ENCODE measurements at places on chromosomes 4 and X.

- DNase-seq = no peak
These were observed 74.1 kb downstream of the LDB2 start for GRCh38 chr4:16824278-16824806.

GRCh38 chr4:6524436-6524835 is 50.6 kb upstream of the MAN2B2 start:
- no peak for DNase-seq

DNA sequence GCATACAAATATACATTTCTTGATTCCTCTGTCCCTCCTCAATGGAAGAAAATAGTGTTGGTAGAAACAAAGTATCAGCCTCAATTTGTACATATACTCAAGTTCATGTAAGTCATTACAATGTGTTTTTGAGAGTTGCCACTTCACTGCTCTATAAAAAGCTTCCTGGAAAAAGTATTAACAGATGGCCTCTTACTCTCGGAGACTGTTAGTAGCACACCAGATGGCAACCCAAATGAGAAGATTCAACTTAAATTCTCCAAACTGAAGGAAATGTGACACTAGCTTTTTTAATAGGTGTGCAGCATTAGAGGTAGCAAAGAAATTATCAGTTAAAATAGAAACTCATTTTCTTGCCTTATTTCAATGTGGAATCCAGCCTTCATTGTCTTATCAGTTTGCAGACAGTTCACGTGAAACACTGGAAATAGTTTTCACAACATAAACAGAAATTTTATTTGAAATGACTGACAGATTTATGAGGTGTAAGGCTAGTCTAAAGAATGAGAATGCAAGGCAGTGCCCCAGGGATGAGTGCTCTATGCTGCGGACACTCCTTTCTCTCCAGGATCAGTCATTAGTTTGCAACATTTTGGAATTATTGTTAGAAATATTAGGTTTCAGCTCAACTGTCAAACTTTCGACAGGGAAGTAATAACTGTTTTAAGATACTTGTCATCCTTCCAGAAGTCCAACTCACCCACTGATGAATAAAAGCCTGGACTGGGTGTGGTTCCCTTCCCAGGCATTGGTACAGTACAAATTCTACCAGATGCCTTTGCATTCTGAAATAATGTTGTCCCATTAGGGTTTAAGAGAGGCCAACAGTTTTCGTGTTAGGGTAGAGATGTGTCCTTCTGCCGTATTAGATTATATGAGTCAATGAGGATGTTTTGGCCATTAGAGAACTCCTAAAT is 50.9 kb downstream of the IDS start:
- peak; percentile 34 for DNase-seq

DNA sequence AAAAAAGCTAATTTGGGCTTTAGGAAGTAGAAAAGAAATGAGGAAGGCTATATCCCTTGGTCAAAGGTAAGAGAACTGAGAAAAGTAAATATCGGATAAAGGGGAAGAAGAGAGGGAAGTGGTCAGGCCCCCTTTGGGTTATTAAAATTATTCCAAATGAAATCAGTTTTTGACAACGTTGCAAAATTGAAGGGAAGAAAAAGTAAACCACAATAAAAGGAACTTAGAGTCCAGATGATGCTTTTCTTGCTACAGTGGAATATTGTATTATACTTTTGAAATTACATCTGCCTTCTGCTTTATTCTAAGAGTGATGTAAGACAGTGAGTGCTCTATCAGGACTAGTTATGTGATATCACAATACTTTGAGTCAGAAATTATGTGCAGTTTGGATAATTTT is 59.4 kb upstream of the RBPJ start:
- DNase-seq = no peak

DNA sequence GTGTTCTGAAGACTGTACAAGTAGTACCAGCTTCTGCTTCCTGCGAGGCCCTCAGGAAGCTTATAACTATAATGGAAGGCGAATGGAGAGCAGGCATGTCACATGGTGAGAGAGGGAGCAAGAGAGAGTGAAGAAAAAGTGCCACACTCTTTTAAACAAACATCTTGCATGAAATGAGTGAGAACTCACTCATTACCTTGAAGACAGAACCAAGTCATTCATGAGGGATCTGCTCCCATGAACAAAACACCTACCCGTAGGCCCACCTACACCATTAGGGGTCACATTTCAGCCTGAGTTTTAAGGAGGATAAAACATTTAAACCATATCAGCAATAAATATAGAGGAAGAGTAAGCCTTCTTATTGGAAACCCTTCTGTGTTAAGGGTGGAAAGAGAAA is 19.4 kb downstream of the P2RY10 start:
- no peak for DNase-seq

DNA sequence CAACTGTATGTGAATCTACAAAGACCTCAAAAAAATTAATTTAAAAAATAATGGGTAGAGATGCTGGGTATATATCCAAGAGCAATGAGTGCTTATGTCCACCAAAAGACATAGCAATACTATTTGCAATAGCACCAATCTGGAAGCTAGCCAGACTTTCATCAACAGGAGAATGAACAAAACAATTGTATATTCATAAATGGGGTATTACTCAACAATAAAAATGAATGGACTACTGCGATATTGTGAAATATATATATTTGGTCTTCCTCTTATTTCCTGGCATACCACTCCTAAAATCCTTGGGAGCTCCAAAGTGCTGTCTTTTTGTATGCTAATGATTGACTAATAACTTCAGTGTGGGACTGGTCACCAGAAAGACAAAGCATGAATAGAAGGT is 77.5 kb downstream of the MSN start:
- DNase-seq = no peak

DNA sequence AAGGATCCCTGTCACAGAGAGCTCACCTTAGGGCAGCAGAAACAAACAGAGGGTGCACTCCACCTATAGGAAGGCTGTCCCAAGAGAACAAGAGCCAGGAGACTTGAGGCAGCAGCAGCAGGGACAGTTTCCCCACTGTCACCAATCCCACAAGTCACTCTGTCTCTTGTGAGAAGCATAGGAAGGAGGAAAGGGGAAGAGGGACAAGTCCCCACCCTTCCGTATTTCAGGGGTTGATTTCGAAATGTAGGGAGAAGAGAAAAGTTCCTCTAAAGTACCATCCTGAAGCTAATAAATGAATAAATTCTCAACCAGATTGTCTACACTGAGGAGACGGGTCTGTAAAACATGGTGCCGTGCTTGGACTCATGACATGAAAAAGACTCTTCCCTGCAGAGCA is 9.5 kb upstream of the TLR8 start:
- DNase-seq = no peak

GRCh38 chrX:40953369-40953768 is 131.9 kb upstream of the USP9X start:
- DNase-seq = no peak

DNA sequence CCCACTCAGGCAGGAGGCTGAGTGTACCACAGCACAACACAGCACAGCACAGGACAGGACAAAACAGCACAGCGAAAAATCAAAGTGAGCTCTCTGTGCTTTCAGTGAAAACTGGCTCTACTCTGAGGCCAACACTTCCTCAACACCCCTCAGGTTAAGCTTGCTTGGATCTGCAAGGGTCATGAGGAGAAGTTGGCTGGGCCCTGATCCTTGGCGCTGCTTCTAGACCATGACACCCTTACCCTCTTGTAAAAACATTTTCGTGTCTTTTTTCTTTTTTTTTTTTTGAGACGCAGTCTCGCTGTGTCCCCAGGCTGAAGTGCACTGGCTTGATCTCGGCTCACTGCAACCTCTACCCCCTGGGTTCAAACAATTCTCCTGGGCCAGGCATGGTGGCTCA is 25.3 kb downstream of the USP46 start:
- no peak for DNase-seq

DNA sequence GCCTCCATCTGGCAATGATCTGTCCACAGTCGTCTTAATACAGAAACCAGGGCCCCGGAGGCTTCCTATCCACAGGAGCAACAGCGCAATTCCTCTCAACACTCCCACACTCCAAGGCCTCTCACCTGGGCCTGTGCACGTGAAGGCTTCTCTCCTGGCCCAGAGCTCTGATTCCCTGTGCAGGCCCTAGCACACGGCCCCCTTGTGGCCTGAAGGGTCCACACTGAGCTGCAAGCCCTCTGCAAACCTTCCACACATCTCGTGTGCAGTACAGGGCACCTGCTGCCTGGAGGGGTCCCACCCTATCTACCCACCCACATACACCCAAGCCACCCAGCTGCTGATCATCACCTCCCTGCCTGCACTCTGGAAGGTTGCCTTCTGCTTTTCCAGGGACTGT is 150.1 kb upstream of the NUDT10 start:
- DNase-seq = no peak

DNA sequence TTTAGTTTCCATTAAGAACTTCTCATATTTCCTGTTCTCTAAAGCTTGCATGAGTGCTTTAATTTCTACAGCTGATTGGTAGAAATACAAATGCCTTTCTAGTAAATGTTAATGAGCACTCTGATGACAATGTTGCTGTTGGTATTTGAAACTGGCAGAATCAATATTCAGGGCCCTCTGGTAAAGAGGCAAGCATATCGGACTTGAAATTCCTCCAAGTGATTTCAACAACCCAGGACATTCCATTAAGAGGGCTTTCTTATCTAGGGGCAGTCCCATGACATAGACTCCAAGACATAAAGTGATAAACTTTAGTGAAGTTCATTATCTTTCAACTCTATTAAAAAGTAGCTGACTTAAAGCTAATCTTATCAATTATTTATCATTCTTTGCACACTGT is 83.1 kb upstream of the VCX start:
- no peak for DNase-seq

DNA sequence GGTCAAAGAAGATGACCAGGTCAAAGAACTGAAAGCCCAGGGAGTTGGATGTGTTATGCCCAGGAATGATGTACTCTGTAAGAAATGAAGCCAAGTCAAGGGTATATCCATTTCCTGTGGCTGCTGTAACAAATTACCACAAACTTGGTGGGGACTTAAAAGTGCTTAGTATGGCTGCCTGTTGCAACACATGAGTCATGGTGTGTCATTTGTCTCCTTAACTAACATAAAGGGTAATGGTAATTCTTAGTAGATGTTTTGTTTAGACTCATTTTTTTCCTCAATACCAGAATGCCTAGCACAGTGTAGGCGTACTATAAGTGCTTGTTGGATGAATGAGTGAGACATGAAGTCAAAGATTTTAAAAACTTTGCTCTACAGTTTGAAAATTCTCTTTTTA is 45.7 kb downstream of the SYTL5 start:
- peak; percentile 46 for DNase-seq

DNA sequence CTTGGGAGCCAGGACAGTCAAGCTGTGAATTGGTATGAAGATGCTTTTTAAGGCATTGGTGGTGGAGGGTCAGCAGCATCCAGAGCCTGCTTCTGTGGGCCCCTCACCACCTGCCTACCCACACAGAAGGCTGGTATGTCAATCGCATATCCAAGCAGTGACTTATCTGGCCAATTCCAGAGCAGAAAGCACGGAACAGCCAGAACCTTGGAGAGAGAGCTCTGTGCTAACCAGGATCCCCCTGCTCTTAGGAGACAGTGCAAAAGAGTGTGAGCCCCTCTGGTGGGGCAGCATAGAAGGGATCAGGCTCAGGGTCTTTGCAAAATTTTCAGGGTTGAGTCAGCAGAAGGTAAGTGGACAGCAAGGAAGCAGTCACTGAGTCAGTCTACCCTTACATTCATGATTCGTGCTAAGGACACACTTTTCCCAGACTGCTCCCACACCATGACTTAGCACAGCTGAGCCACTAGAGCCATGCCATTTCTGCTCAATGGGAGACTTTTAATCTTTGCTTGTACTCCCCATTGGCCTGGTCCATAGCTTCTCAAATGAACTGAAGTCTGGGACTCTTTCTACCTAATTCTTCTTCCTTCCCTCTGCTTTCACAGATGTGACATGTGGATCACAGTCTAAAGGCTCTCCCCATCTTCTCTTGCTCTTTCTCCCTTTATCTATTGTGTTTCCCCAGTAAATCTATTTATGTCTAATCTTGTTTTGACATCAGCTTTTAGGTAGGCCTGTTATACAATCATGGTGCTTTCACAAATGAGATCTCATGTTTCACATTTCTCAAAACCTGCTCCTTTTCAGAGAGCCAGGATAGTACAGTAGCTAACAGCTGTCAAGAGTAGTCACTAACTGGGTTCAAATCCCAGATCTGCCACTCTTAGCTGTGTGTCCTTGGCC is 20.0 kb downstream of the MORF4L2 start:
- no peak for DNase-seq

- DNase-seq = no peak
These were observed 130.8 kb downstream of the CPZ start for GRCh38 chr4:8723222-8723980.

DNA sequence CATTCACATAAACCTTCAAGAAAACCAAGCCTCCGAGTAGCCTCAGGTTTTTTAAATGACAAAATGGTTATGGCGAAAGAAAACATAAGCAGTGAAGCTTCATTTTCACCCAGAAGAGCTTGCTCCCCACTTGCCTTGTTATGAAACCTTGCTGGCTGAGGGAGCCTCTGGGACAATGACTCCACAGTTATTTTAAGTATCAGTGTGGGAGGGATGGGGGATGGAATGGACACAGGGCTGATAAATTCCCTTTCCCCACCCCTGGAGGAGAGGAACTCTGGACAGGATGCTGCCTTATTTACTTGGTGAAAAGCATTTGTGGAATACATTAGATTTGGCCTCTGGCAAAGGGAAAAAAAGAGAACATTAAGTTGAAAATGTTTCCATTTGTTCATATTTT is 220.7 kb upstream of the CNKSR2 start:
- peak; percentile 23 for DNase-seq

DNA sequence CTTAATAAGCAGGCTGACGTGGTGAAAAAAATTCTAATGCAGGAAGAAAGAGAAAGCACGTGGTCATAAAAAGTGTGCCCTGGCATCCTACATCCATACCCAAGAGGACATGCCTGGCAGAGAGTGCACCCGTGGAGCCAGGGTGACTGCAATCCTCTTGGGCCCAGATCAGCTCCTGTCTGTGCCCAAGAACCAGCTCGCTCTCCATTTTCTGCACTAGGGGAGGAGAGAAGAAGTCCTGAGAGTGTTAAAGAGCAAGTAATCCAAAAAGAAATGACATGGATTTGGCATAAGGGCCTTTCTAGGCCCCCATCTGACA is 483.1 kb downstream of the BCOR start:
- DNase-seq = no peak

- DNase-seq = no peak
These were observed 863.9 kb downstream of the RAPGEF2 start for GRCh38 chr4:159966746-159967145.

DNA sequence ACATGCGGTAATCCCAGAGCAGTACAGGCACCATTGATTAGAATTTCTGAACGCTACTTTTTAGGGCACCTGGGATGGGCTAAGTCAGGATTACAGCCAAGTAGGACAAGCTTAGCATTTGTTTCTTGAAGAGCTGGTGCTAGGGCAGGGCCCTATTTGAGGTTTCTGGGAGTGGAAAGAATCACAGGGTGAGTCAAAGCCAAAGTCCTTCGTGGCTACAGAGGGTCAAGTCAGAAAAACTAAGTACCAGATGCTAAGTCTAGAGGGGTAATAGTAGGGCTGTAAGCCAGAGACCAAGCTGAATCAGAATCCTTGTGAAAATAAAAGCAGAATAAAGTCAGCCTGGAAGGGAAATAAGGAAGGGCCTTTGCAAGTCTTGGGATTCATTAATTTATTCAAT is 448.6 kb downstream of the ZIC3 start:
- DNase-seq = no peak
